WTC11 (cell line): ENCODE measurements at places on chromosomes 3 and 15.
A peak's percentile ranks its signal among the peaks of the same experiment; 100 is the strongest.

DNA sequence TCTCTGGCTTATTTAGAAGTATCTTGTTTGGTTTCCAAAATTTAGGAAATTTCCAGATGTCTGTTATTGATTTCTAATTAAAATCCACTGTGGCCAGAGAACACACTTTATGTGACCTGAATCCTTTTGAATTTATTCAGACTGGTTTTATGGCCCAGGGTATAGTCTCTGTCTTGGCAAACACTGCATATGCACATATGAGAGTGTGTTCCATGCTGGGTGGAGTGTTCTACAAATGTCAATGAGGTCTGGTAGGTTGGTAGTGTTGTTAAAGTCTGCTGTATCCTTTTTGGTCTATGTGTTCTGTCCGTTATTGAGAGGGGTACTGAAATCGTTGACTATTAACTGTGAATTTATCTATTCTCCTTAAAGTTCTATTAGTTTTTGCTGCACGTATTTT, 30.2 kb downstream of the PGPEP1L start:
- DNase-seq = no peak

DNA sequence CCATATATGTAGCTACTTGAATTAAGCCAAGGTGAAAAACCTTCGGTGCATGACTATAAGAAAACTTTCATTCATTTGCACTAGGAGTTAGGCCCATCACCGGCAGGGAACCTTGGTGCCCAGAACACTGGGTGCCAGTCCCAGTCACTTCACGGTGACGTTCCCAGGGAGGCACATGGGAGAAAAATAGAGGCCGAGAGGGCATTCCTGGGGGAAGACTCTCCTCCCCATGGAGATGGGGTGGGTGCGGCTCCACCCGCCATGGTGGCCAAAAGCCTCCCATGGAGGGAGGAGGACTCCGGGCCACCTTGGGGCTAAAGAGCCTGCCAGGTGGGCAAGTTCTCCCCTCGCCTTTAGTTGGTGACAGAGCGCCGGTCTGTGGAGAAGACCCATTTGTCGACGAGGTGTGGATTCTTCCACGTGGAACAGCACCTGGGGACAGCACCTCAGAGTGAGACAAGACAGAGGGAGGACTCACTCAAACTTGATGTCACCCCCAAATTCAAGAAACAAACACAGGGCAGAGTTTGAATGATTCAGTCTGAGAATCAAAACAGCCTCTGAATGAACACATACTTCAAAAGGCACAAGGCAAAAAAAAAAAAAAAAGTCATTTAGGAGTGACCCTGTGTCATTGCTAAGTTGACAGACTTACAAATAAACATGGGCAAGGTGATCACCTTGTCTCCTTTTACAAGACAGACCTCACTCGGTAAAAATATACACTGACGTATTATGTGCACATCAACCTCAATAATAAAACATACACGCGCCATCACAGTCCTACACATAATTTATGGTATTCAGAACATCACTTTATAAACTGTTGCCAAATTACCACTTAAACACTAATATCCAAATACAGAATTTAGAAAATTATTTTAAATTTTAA, 38.6 kb downstream of the ZXDC start:
- DNase-seq = no peak

GRCh38 chr3:95177096-95177495, 1114.2 kb downstream of the NSUN3 start:
- DNase-seq = no peak

DNA sequence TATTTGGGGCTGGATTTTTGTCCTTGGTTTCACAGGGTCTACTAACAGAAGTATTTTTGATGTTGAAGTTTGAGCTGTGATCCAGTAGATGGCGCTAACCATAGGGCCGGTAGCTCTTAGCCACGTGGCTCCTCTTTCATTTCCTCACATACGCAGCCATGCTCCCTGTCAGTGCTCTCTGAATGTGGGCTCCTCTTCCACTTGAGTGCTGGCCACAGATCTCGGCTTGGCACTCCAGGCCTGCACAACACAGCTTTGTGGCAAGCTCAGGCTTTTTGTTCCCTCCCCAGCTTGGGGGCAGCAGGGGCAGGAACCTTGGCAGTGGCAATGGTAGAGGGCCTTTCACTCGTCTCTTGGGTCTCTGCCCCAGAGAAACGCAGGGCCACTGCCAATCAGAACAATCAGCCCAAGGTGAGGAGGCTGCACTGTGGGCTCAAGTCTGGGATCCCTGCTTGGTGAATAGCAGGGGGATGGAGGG, 18.6 kb upstream of the DNAAF4 start:
- no peak for DNase-seq

- DNase-seq = no peak
Measured at GRCh38 chr3:29164825-29165224, 116.0 kb upstream of the RBMS3 start.

- DNase-seq = no peak
Measured at GRCh38 chr3:162348912-162349311, 852.3 kb downstream of the OTOL1 start.

DNA sequence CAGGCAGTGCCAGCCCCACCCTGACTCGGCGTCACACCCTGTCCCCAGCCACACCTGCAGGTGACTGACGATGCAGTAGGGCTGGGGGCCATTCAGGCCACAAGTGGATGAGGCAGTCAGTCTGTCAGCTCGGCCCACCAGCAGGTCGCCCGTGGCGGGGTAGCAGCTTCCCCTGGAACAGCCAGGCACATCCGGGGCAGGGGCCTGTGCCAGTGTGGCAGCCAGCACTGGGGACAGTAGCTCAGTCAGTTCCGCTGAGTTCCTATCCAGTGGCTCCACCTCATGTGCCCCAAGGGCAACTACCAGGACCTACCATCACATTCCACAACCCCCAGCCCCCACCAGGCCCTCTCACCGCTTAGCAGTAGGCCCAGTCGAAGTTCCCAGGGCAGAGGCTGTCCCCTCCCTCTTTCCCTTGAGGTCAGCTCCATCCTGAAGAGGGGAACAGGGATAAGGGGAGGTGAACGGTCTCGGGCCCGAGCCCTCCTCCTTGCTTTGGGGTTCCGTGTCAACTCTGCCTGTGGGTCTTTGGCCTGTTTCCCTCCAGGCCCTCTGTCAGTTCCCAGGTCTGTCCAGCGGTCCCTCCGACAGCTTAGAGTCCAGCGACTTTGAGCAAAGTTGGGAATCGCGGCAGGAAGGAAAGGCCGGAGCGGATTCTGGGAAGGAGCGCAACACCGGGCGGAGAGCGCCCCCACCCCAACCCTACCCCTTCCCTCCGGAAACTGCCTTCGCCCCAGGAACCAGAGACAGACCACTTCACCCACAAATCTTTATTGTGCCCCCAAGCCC, at the start of gene LAMB2:
Gene LAMB2 (minus strand): TSS at position 614 of the 789 bp plus-strand sequence. CDS start 183 bp downstream, at position 431.
- DNase-seq = peak; percentile 81

- no peak for DNase-seq
Measured at GRCh38 chr3:136136454-136136853, 59.7 kb downstream of the MSL2 start.

DNA sequence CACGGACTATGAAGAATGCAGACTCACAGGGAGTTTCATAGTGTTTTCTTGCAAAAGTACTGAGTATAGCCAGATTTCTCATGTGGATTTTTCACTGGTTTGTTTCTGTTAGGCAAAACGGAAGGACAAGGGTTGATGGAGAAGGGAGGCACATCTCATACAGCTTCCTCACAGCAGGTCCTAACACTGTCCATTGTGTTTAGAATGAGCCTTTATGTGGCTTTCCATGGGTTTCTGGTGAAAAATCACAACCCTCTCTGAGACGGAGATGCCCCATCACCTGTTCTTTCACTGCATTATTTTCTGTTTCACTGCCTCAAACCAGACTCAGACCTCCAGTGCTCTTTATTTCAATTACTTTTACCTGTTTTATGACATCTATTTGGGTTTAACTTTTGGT, 25.0 kb upstream of the LIPC start:
- no peak for DNase-seq

GRCh38 chr15:35673093-35673684, 127.2 kb upstream of the DPH6 start:
- no peak for DNase-seq

DNA sequence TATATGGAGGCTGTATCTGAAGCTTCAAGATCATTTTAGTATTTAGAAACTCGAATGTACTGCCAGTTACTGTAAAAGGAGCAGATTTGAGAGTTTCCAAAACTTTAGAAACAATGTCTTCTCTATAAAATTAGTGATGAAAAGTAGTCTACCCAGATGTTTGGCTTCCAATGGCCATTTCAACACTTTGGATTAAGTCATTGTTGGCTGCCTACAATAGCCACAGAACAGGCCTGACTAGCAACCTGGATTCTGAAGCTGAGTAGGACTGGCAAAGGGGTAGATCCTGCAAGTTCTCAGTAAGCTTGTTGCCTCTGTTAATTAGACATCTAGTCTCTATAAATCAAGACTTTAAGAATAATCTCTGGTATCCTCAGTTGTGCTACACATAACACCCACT, 239.0 kb upstream of the KCNMB2 start:
- no peak for DNase-seq

DNA sequence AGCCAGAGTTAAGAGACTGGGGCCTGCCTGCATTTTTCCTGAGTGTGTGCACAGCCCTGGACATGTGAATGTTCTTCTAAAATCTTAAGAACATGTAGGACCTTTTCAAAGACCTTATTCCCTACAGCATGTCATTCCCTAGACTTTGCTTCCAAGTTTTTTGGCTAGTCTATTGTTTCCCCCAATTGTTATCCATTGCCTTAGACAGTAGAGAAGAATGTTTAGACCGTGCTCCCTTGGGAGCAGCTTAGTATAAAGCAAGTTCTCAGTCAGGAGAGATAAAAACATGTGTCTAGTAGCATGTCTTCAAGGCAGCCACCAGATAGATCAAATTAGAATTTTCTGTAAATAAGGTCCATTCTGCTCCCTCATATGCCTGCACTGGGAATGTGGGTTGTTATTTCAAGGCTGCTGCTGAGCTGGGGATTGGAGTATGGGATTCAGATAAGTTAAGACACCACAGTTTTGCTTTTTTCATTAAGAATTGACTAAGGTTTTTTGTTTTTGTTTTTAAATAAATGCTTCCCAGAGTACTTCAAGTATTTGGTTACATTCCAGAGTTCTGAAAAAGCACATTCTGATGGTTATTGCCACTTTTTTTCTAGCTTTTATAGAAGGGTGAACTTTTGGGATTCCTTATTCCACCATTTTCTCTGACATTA, 246.7 kb downstream of the RORA start:
- DNase-seq = no peak
